M059J (cell line): ENCODE measurements at places on chromosomes 2 and 18. TPM values are rescaled to one million over a fixed set of nuclear protein-coding genes. Genes with fewer than 3 reads are reported as not detected.

DNA sequence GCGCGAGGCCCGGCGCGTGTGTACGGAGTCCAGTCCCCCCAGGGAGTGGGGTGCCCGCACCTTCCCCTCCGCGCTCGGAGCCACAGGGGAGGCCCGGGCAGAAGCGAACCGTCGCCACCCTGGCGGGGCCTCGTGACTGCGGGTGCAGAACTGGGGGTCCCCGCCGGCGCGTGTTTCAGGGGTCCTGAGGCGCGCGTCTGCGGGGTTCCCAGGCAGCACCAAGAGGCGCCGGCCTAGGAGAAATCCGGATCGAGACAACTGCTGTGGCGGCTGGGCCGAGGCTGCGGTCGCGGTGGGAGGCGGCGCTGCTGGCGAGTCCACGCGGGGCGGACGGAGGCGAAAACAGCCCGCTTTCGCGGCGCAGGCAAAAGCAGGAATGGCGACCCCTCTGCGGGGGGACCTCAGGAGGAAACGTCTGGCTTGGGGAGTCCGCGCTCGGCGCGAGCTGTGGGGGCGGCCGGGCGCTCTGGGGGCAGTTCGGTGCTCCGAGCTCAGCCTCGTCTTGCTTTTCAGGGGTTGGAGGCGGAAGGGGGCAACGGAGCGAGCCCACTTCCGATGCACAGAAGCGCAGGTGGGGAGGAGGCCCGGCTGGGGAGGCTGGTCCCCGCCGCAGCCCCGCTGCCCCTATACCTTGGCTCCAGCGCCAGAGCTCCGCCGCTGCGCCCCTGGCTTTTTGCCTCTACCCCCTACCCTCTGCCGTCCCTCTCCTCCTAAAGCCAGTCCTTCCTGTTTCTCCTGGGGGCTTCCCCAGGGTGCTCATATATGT lies 81.5 kb upstream of the LDLRAD4 start:
- DNase-seq, result no peak

- DNase-seq, result no peak
These were observed 10.4 kb upstream of the CUL3 start for GRCh38 chr2:224595518-224595917.

- DNase-seq, result no peak
These were observed 78.2 kb downstream of the INPP4A start for GRCh38 chr2:98522854-98523253.

DNA sequence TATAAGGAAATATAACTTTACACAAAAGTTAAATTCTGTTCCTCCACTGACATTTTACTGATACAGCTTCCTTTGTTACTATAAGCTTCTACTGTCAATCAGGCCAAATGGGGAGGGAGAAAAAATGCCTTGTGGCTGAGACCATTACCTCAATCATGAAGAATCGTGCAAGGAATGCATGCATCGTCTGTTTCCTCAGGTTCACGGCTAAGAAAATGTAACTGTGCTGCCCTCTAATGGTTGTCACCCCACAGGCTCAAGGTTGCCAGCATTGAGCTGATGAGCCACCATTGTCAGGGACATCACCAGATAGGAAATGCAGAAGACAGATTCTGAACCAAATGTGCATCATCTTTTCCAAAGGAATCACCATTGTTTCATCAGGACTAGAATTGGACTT lies 426.9 kb downstream of the CDH2 start:
- DNase-seq, result peak; percentile 79

- peak; percentile 22 for DNase-seq
These were observed 2.1 kb downstream of the PROKR1 start for GRCh38 chr2:68645523-68645922.

DNA sequence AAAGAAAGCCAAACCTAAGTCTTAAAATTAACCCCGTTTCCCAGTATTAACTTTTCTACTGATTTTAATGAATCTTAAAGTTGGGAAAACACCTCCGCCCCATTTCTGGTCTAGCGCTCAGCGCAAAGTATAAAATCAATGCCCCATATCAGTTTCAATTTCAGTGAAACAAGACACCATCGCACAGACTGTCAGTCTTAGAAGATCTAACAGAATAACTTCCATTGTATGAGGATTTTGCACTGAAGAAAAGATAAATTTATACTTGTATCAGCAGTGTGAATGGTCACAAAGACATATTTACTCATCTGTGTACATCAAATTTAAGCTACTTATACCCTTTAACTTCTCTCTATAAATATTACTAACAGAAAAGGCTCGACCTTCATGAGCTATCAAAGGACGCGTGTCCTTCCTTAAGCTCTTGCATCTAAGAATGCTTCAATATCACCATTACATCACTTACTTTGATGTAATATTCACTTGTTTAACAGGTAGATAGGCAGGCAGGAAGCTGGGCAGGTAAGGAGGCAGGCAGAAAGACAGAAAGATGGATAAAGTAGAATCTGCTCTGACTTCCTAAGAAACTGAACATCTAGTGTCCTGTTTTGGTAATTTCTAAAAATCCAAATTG lies 183.0 kb downstream of the TCF4 start:
- peak; percentile 23 for DNase-seq

DNA sequence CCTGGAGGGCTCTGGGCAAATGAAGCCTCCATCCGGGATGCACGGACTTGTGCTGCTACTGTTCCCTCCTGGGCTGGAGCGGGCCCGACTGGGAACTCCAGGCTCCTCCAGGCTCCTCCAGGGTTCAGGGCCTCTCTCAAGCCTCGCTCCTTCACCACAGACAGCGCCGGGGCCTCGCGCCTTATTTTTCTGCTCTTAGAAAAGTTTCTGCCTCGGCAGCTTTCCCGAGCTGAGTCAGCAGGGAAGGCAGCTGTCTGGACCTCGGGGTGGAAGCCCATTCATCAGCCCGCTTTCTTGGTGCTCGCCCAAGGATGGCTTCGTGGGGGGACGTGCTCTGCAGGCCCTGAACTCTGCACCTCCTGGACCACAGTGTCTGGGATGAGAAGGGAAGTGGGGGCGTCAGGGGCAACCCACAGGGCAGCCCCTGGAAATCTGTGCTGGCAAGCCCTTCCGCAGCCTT lies 12.9 kb upstream of the TEX51 start:
- no peak for DNase-seq

GRCh38 chr2:61470122-61470951 lies 550 bp downstream of the USP34 start:
- peak; percentile 71 for DNase-seq

GRCh38 chr2:236949089-236949905 lies 136.4 kb upstream of the COPS8 start:
- DNase-seq, result no peak

- no peak for DNase-seq
These were observed 21.5 kb downstream of the AGAP1 start for GRCh38 chr2:235515364-235515742.

GRCh38 chr18:13923221-13923620 lies 7.9 kb upstream of the MC2R start:
- no peak for DNase-seq

DNA sequence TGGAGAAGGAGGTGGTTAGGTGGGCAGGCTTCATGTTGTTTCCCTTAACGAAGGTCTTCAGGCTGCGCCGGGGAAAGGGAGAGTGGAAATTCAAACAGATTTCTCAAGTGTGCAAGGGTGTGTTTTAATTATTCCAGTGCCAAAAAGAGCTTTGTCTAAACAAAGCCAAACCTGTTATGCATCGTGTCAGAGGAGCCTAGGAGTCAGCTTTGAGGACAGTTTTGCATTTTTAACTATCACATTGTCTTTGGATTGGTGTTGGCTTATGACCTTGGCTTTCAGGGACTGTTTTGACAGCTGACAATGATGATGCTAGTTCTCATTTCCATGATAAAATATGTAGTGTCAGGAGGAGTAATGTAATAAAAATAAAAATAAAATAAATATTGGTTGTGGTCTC lies 144.8 kb downstream of the LDLRAD4 start:
- DNase-seq, result no peak

DNA sequence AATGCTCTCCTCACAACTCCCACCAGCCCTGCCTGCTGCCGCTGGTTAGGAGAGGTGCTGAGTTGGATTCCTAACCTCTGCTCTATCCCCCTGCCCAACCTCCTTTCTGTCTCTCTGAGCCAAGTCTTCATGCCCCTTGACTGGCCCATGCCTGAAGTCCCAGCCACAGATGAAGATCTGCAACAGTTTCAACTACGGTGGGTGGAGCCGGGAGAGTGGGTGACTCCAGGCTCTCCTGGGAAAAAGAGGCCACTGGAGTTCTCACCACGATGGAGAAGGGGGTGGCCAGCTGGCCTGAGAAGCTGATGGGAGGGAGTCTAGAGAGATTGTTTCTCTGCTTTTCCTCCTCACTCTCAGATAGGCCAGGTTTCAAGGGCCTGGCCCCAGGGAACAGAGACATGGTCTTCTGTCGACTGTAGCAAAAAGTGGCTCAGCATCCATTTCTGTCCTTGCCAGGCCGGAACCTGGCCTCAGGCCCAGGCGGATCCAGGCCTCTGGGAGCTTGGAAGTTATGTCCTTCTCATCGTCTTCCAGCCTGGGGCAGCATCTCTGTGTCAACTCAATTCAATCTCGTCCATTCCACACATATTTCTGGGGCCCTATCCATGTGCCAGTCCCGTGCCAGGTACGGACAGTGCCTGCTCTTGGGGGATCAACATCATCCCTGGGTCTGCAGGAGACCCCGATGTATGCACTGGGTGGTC lies 75.3 kb downstream of the INHBB start:
- no peak for DNase-seq

DNA sequence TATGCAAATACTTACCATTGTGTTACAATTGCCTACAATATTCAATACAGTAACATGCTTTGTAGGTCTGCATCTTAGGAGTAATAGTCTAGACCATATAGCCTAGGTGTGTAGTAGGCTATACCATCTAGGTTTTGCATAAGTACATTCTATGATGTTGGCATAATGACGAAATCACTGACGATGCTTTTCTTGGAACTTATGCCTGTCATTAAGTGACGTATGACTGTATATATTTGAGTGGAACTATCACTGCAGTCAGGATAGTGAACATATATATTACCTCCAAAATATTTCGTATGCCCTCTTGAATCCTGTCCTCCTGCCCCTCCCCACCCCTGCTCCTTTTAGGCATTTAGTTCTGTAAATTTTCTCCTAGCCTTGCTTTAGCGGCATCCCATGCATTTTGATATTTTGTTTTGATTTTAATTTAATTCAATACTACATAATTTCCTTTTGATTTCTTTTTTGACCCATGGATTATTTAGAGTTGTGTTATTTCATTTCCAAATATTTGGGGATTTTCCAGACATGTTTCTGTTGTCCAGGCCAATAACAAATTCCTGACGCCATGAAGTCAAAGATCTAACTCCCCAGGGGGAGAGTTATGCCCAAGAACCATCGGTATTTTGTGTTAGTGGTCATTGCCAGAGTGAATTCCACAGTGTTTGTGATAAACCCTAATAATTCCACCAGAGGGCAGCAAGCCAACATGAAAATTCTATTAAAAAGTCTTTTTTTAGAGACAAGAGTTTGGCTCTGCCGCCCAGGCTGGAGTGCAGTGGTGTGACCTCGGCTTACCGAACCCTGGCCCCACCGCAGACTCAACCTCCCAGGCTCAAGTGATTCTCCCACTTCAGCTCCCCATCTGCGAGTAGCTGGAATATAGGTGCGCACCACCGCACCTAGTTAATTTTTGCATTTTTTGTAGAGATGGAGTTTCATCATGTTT lies 24.2 kb upstream of the CASP8 start:
- peak; percentile 77 for DNase-seq

DNA sequence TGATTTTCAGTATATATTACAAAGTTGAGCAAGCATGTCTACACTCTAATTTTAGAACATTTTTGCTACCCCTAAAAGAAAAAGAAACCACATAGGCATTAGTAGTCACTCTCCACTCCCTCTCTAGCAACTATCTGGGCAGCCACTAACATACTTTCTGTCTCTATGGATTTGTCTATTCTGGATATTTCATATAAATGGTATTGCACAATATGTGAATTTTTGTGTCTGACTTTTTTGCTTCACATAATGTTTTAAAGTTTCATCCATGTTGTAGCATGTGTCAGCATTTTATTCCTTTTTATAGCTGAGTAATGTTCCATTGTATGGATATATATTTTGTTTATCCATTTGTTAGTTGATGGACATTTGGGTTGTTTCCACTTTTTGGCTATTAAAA lies 232.5 kb upstream of the CTAGE1 start:
- DNase-seq, result no peak

GRCh38 chr2:42809131-42809818 lies 16.9 kb upstream of the HAAO start:
- DNase-seq, result no peak

DNA sequence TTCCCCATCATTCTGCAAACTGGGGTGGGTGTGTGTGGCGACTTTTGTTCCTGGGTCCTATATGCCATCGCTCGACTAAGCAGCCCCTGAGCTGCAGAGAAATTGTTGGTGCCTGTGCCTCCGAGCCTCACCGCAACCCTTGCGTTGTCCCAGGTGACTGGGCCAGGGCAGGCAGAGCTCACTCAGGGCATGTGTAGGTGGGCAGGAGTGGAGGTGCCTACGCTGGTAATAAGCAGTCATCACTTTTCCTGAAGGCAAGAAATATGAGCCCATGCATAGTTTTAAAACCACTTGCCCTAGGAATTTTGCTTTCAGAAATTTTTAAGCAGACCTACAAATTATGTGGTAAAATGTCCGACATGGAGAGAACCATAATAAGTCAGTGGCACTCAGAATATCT lies 197.8 kb downstream of the SMAD7 start:
- DNase-seq, result no peak

- DNase-seq, result no peak
These were observed 4.5 kb upstream of the MYOM1 start for GRCh38 chr18:3224223-3224622.

- peak; percentile 13 for DNase-seq
These were observed 38.5 kb upstream of the ZNF396 start for GRCh38 chr18:35415511-35416073.

GRCh38 chr18:25729072-25729471 lies 361.3 kb downstream of the SS18 start:
- DNase-seq, result no peak

DNA sequence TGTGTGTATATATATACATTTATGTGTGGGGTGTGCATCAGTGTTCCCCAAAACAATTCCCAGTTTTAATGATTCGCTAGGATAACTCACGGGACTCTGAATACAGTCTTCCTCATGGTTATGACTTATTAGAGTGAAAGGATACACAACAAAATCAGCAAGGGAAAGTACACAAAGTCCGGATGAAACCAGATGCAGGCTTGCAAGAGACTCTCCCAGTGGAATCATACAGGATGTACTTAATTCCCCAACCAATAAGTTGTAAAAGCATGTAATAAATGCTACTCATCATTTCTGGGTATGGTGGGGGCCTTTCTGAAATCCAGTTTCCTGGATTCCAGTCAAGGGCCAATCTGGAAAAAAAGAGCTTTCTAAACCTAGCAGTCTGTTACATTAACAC lies 654.1 kb upstream of the SYT4 start:
- DNase-seq, result no peak

The ZNF396 gene
- total RNA-seq, result 1.7 TPM in 2 replicates

The POLR1A gene
- total RNA-seq, result 18.1 and 18.6 TPM in 2 replicates

The KATNAL2 gene
- total RNA-seq, result 2.0 and 4.0 TPM in 2 replicates

The SH3BP4 gene
- total RNA-seq, result 56.4 and 89.1 TPM in 2 replicates

The NEU2 gene
- total RNA-seq, result not detected in 2 replicates

The SAG gene
- not detected in 2 replicates for total RNA-seq

The ZSCAN30 gene
- 13.2 and 18.9 TPM in 2 replicates for total RNA-seq
